GM23248 (cell line): ENCODE measurements at places on chromosomes 5 and 9.

GRCh38 chr9:34463098-34463900 is 4.7 kb downstream of the DNAI1 start:
- DNase-seq: peak; percentile 93

GRCh38 chr5:98750693-98751092 is 22.8 kb upstream of the RGMB start:
- peak; percentile 13 for DNase-seq

DNA sequence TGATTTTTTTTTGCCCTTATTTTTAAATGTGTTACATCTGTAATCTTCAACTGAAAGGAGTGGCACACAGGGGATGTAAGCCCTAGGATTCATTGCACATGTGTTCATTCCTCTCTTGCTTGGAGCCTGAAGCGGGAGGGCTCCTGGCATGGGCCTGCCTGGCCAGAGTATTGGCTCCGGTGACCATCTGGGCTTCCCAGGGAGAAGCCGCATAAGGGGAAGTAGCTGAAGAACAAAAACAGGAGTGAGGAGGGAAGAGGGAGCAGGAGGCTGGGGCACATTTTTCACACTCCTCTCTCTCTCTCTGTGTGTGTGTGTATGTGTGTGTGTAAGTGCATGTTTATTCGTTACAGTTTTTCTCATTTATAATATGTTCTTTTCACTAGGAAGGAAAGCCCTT is 269.9 kb downstream of the PRR16 start:
- peak; percentile 16 for DNase-seq

DNA sequence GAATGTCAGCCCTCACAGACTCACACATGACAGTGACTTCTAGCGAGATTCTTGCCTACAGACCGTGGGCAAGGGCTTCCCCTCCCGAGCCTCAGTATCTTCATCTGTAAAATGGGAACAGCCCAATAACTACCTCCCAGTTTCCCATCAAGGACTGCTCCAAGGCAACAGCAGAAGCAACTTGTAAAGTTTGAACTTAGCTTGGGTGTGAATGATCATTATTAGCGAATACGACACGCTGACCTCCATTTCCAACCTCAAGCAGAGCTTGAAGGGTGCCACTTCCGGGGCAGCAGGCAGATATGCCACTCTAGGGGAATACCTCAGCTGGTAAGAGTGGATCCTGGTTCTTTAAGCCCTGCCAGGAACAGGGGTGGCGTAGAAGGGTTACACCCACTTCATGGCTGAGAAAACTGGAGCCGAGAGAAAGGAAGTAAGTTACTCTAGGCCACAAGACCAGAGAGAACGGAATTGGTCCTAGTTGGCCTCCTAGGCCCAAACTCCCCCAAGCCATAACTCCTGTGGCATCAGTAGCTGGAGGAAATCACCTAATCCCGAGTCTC is 2.0 kb downstream of the RNF44 start:
- peak; percentile 56 for DNase-seq

GRCh38 chr9:129746092-129746777 is 6.6 kb downstream of the PTGES start:
- DNase-seq: no peak

GRCh38 chr5:174344335-174344734 is 298.8 kb downstream of the NSG2 start:
- DNase-seq: no peak

- DNase-seq: no peak
These were observed 544.2 kb upstream of the DAP start for GRCh38 chr5:11305245-11305644.

DNA sequence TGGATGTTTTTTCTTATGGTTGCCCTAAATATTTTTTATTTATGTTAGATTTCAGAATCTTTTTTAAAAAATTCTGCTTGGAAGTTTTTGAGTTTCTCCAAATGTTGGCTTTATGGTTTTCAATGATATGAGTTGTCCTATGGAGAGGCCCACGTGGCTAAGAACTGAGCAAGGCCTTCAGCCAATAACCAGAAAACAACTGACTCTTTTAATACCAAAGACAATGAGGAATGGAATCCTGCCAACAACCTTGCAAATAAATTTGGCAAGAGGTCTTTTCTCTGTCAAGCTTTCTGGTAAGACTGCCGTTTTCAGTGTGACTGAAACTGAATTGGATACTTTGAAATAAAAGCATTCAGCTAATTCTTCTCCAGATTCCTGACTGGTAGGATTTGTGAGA is 1740.1 kb upstream of the WWC1 start:
- no peak for DNase-seq

DNA sequence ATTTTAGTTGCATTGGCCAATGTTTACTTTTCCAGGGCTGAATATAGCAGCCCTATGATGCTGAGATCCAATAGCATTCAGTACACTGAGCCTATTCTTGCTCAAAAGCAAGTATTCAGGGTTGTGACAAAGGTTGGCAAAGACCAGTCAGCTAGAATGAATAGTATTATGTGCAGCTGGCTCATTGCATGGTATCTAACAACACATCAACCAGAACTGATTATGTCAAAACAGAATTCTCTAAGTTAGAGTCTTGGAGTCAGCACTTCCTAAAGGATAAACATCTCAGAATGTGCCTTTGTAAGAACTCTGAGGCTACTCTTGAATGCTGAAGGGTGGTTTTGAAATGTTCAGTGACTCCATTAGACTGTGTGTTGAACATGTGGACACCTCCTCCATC is 774.5 kb upstream of the RGMB start:
- DNase-seq: no peak

GRCh38 chr9:95296761-95297160 is 20.7 kb downstream of the FANCC start:
- no peak for DNase-seq

DNA sequence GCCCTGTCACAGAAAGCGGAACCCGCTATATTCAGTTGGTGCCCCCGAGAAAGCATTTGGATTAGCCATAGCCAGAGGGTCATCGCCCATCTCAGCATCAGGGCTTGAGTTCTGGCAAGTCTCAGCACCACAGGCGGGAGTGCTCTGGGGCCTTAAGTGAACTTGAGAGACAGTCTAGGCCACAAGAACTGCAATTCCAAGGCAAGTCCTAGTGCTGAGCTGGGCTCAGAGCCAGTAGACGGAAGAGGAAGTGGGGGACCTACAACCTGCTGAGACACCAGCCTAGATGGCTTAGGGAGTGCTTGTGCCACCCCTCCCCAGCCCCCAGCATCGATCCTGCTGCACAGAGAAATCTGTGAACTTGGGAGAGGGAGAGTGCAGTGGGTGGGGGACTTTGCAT is 594.9 kb downstream of the CCDC171 start:
- DNase-seq: no peak

- no peak for DNase-seq
These were observed 386.0 kb downstream of the SPOCK1 start for GRCh38 chr5:137113161-137113560.

DNA sequence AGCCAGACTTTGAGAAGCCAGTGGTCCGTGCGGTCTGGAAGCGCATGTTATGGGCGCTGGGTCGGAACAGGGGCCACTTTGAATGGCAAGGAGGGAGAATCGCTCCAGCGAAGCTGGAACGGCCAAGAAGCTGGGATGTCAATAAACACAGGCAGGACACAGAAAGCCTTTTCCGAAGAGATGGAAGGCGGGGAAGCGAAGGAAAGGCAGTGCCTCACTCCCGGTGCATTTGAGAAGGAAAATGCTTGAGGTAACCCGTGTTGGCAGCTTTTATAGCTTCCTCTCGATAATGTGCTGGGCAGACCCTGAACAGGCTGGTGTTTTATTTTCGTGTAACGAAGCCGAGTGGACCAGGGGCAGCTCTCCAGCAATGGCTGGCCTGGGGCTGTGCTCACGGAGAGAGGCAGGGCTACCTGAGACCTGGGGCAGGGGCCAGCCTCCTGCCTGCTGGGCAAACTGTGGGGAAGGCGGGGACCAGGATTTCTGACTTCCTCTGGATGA is 84.2 kb upstream of the SPRY4 start:
- no peak for DNase-seq

DNA sequence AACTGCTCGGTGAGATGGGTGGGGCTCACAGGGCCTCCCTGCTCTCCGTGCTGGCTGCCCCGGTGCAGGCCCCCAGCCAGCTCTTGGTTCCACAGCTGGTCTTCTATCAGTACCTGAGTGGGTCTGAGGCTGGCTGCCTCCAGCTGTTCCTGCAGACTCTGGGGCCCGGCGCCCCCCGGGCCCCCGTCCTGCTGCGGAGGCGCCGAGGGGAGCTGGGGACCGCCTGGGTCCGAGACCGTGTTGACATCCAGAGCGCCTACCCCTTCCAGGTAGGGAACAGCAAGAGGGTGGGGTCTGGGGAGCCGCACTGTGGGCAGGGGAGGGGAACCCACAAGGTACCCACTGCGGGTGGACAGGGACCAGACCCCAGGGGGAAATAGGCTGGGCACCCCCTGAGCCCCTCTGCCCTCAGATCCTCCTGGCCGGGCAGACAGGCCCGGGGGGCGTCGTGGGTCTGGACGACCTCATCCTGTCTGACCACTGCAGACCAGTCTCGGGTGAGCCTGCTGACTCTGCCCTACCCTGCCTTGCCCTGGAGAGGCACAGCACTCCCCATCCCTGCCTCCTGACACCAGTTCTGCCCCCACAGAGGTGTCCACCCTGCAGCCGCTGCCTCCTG is 2.8 kb downstream of the MAMDC4 start:
- no peak for DNase-seq

GRCh38 chr9:91265514-91265913 is 96.2 kb downstream of the AUH start:
- no peak for DNase-seq

DNA sequence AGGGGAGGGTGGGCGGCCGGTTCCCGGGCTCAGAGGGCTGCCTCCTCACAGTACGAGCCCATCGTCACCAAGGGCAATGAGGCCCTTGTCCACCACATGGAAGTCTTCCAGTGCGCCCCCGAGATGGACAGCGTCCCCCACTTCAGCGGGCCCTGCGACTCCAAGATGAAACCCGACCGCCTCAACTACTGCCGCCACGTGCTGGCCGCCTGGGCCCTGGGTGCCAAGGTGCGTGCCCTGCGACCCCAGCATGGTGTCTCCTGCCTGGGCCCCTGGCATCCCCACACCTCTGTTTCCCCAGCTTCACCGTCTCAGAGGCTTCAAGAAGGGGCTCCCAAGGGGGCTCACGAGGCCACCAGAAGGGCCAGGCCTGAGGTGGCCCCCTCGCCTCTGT is 7.2 kb downstream of the DBH start:
- DNase-seq: no peak

- DNase-seq: no peak
These were observed 153.3 kb downstream of the AUH start for GRCh38 chr9:91208419-91208745.

DNA sequence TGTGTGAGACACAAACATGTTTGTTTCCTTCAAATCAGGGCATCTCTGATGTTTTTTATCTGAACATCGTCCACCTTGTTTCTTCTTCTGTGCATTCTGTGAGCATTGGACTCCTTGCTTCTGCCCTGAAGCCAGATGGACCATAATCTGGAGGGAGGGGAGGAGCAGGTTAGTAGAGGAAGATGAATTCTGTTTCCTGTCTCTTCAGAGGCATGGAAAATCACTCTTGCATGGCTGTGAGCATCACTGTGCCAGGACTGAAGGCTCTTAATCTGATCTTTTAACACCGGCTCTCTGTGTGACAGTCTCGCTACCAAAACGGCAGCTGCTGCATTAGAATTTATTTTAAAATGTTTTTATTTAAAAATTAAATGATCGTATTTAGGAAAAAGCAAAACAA is 43.3 kb downstream of the TLE4 start:
- no peak for DNase-seq

GRCh38 chr5:74367934-74368333 is 272.6 kb downstream of the ENC1 start:
- DNase-seq: no peak

- DNase-seq: no peak
These were observed 23.2 kb upstream of the MINAR2 start for GRCh38 chr5:129724647-129725046.

- no peak for DNase-seq
These were observed 132.3 kb upstream of the TAF11L2 start for GRCh38 chr5:17365811-17366138.

GRCh38 chr9:94918038-94918753 is 191.7 kb downstream of the AOPEP start:
- no peak for DNase-seq

- no peak for DNase-seq
These were observed 11.8 kb downstream of the NPR3 start for GRCh38 chr5:32722957-32723356.

GRCh38 chr5:87053146-87053545 is 214.5 kb upstream of the RASA1 start:
- DNase-seq: no peak

DNA sequence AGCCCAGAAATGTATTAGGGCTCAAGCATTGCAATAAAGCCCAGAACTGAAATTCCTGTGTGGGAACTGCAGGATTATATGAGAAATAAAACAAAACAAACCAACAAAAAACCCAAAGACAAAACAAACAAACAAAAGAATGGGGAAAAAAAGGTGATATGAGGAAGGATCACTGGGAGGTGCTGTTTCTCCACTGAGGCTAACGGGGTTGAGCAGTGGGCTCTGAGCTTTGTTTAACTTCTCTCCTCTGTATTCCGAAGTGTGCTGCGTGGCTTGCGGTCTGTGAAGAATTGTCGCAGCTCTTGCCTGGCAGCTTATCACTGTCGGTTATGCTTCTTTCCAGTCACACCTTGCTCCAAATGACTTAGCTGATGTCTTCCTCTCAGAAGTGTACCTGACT is 106.3 kb downstream of the TENT4A start:
- no peak for DNase-seq

DNA sequence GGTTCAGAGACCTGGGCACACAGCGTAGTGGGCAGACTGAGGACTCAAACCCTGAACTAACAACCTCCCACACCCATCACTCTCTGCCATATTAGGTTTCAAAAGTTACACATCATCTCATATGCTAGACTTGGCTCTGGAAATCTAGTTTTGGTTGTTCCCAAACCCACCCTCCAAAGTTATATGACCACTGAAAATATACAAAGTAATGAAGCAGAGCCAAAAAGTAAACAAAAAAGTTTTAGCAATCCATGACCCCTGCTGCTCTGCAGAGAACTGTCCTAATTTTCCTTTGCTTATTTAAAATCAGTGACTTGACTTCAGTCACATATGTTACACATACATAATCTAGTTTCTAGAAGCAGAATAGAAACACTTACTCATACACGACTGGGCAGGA is 155.6 kb upstream of the TAS2R1 start:
- DNase-seq: no peak

DNA sequence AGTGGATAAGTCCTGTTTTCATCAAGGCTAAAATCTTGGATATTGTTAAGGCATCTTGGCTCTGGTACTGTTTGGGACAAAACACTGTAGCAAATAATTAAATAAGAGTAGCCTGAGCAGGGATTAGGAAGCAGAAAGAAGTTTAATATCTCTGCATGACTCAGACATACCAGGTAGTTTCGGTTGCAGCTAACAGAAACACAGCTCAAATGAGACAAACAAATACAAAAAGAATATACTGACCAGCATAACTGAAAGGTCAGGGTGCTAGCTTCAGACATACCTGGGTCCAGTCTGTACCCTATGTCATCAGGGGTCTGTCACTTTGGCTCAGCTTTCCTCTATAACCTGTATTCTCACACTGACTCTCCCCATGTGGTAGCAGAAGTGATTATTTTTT is 156.4 kb upstream of the MAP3K1 start:
- no peak for DNase-seq

- no peak for DNase-seq
These were observed 1.6 kb upstream of the SPATA9 start for GRCh38 chr5:95684361-95684760.

GRCh38 chr5:119541716-119542115 is 87.6 kb upstream of the FAM170A start:
- DNase-seq: no peak

GRCh38 chr5:173961418-173961817 is 27.6 kb upstream of the C5orf47 start:
- DNase-seq: no peak

GRCh38 chr5:172854451-172854871 is 20.4 kb downstream of the ERGIC1 start:
- peak; percentile 74 for DNase-seq

- DNase-seq: no peak
These were observed 3.3 kb downstream of the ADRB2 start for GRCh38 chr5:148829734-148830133.
